ENCODE measurements at places on chromosomes 1 and 21.
A peak's percentile ranks its signal among the peaks of the same experiment; 100 is the strongest.

DNA sequence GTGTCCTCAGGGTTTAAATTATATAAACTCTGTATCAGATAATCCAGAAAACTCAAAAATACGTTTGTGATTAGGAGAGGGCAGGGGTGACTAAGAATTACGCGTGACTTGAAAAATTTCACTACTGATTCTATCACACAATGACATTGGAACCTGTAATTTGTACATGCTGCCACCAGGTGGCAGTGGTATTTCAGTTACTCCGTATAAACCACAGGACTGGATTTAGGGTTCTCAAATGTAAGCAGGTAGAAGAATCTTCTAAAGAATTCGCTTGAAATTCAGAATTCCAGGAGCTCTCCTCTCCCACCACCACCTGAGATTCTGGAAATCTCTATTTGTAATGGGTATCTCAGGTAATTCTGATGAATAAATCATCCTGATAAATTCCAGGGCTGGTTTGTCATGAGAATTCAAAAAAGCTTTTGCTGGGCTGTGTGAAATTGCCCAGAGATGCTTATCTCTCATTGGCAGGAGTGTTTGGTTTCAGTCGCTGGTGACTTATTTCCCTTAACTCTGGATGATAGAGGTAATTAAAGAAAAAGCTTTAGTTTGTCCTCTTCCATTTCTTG is 1.7 kb upstream of the KRTAP7-1 start:
- no peak for DNase-seq

DNA sequence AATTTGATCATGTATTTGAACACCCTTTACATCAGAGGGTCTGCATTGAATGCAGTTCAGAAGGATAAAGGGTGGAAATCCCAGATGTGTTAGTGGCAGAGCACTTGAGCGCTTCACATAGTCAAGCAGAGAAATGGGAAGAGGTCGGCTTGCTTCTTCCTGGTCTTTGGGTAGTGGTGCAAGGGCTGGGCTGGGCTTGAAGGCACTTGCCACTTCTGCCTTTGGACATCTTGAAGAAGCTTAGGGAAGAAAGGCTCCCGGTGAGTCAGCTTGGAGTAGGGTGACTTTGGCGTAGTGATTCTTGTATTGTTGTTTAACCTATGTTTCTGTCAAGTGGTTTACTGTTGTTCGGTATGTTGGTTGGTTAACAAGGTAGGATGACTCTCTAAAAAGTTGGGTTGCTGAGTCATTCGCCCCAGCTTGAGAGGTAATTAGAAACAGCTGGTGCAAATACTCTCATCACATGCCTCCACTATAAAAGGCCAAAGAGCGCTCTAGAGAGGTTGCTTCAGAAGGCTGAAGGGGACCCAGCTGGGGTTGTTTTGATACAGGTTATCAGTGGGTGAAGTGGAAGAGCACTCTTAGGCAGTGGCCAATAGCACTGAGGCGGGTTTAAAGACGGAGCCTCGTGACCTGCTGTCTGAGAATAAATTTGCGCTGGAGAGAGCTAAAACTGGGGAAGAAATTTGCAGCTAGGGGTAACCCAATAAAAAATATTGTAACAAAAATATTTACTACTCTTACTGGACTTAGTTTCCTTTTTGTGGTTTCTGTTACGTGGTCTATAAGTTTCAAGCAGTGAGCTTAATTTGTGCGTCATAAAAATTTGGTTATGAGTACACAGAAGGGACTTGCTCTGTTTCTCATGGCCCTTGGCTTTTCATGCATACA is 1.4 kb downstream of the BACH1 start:
- no peak for DNase-seq

DNA sequence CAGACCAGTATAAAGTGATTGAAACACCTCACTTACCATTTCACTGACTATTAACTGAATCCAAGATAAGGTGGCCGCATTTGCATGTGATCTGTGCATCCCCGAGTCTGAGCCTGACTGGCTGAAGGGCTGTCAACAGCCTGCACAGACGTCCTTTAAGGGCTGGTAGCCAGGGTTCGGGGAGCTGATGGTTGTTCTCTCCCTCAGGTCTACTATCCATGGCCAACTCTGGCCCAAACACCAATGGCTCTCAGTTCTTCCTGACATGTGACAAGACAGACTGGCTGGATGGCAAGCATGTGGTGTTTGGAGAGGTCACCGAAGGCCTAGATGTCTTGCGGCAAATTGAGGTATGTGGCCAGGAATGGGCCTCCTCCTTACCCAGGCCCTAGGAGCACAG is 14.0 kb downstream of the PPIE start:
- DNase-seq, result no peak

DNA sequence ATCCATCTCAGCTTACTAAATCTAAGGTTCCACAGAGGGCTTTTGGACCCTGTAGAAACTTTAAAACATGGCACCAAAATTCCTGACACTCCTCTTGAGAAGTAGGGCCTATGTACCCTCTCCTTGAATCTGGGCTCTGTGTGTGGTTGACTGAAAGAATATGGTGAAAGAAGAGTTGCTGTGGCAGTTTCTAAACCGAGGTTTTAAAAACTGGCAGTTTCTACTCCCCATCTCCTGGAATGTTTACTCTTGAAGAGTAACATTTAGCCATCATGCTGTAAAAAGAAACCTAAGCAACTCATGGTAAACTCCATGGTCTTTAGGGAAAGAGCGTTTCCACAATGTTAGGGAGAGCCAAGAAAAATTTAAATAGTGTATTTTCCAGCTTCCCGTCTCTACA is 4.6 kb upstream of the CMPK1 start:
- no peak for DNase-seq

DNA sequence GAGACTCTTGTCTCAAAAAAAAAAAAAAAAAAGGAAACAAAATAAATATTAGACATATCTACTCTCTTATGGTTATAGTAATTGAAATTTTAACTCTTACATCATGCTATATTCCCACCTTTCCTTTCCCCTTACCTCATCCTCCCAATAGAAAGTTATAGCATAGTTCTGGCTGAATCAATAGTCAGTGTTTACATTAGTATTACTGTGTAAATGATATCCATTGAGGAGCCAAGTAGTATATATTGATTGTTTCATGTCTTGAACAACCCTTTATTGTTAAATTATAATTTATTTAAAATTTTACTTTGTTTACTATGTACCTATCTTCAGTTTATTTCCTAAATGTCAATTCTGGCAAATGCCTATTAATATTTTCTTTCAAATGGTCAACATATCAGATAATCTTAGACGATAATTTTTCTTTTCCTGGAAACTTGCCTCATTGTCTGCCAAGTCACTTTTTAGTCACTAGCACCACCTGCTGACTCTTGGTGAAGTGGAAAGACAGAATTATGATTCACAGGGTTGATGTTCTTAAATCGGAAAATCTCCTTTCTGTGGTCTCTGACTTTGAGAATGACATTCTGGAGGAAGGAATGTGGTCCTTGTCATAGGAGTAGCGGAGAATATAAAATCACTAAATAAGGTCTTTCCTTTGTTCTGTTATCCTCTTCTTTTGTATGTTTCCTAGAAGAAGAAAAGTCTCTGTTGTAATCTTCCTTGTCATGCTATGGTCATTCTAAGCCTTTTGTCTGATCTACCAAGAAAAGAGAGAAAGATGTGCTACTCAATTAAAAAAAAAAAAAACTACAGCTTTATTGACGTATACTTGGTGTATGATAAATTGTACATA is 8.6 kb downstream of the HJV start:
- no peak for DNase-seq

DNA sequence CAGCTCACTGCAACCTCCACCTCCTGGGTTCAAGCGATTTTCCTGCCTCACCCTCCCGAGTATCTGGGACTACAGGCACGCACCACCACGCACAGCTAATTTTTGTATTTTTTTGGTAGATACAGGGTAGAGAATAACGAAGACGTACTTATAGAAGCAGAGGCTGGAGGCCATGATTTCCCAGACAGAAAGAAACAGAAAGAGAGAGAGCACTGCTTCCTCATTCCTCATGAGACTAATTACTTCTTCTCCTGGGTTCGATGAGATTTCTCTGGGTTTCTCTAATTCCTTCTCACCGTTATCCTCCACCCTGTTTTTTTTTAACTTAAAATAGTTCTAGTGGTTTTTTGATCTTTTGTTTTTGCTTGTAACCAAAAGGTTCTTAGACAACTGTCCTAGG is 23.4 kb upstream of the PTP4A2 start:
- no peak for DNase-seq

GRCh38 chr1:5509664-5510452 is 482.4 kb downstream of the NPHP4 start:
- peak; percentile 45 for DNase-seq

GRCh38 chr1:241413386-241413785 is 56.4 kb upstream of the RGS7 start:
- DNase-seq, result no peak

- no peak for DNase-seq
These were observed 33.6 kb upstream of the CD34 start for GRCh38 chr1:207944571-207944970.

GRCh38 chr1:180210008-180210620 is 19.9 kb upstream of the LHX4 start:
- DNase-seq, result no peak

DNA sequence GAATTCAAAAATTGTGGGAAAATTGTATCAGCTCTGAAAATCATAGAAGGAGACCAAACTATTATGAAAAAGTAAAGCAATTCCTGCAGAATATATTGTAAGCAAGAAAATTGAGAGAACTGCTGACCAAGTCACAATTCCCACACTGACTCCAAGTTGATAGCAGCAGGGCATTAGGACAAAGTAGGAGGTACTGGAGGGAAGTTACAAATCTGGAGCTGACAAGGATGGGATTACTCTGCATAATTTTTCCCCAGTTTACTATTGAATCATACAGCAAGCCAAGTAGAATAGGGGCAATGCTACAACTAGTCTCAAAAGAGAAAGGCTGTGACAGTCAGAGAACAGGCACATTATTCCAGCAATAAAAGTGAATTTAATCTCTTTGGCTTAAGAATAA is 161.3 kb upstream of the USP25 start:
- DNase-seq, result no peak

DNA sequence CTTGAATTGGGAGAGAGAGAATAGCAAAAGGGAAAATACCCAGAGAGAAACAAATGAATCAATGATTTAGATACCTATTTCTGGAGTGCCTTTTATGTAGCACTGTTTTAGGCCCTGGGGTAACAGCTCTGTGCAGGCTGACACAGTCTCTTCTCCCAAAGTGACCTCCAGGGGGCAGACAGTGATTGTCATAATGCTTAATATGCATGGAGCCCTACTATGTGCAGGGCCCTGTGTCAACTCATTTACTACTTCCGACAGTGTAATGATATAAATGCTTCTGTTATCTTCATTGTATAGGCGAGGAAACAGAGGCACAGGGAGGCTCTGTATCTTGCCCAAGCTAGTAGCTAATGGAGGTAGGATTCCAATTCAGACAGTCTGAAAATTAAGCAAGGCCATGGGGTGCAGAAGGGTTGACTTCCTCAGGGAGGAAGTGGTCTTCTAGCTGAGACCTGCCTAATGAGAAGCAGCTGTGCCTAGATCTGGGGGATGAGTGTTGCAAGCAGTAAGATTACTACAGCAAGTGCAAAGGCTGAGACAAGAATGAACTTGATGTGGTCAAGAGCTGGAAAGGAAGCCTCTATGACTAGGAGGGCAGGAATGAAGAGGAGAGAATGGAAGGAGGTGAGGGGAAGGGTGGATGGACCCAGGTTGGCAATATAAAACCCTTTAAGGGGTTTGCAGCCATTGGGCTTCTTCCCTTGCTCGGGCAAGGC is 16.2 kb upstream of the SERINC2 start:
- no peak for DNase-seq

DNA sequence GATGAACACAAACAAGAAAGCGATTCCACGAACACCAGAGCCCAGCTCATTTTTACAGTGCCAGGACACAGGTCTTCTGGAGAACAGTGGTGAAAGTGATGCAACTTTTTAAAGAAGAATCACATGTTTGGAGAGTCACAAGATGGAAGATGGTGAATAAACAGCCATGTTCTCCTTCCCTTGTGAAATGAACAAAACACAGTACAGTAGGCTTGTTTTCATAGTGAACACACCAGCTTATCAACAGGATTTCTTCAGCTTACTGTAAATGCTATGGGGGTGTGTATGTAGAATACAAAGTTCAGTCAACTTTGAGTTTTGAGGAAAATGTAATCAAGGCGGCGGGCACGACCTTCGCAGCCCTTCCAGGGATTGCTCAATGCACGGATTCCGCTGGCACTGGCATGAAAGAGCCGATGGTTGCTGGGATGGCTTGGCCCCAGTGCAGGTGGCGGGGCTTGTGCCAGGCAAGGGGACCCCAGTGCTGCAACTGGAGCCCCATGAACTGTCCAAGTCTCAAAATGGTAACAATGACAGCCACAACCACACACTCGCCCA is 9.7 kb downstream of the TMPRSS3 start:
- DNase-seq, result no peak

DNA sequence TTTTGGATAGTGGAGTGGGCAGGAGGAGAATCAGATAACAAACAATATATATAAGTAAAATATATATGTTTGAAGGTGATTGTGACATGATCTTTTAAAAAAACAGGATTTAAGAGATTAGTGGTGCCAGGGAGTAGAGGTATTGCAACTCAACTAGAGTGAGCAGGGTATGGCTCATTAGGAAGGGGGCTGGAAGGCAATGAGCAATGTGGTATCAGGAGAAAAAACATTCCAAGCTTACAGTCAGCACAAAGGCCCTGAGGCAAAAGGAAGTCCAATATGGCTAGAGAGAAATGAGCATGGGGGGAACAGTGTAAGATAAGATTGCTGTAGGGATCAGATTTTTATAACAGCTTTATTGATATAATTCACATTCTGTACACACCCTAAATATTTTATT is 5.3 kb upstream of the GADD45A start:
- no peak for DNase-seq

DNA sequence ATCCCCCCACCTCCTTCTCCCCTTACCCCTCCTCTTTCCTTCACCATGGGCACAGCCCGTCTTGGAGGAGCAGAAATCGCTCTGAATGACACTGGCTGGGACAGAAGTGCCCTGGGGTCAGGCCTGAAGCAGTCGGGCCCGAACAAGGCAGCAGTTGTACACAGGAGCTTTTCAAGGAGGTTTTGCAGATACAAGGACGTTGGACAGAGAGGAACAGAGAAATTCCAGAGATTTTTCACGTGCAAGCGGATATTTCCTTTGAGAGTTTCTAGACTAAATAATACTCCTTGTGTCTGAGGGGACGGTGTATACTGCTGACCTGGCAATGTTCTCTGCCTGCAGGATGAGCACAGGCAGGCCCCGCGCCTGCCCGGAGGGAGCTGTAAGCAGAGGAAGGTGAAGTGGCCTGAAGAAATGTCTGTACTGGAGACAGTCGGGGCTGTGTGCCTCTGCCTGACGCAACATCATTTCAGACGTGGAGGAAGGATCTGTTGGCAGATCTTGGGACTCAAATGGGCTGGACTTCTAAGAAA is 95.3 kb upstream of the SLC25A33 start:
- DNase-seq, result no peak

GRCh38 chr1:32830092-32830852 is 12.8 kb downstream of the S100PBP start:
- no peak for DNase-seq

GRCh38 chr21:29258626-29259338 is 39.9 kb upstream of the BACH1 start:
- no peak for DNase-seq
